ENCODE measurements at places on chromosomes 6 and 20. TPM values are rescaled to one million over a fixed set of nuclear protein-coding genes. Genes with fewer than 3 reads are reported as not detected.

Gene RIPPLY2
- 5.4 TPM for total RNA-seq

GRCh38 chr6:77450924-77451323 is 12.4 kb downstream of the HTR1B start:
- DNase-seq, result no peak

- DNase-seq, result peak; percentile 35
Measured at GRCh38 chr20:51700809-51701285, 67.3 kb downstream of the ATP9A start.

Gene PARD6B
- total RNA-seq, result 26.0 TPM

Gene CLDN20
- 0.54 TPM for total RNA-seq

- no peak for DNase-seq
Measured at GRCh38 chr6:7920425-7920824, 9.8 kb upstream of the TXNDC5 start.

DNA sequence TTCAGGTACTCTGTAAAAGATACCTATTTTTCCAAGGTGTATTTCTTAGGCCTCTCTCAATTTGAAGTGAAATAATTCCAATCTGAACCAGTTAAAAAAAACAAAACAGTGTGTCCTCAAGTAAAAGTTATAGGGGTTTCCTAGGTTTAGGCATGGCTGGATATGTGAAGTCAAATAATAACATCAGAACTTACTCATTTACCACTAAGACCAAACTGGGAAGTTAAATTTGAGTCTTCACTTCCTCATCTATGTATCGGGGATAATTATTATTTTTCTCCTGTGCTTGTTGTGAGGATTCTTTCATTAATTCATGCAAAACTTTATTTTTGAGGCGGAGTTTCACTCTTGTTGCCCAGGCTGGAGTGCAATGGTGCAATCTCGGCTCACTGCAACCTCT is 86.2 kb upstream of the PTPRK start:
- DNase-seq, result no peak

Gene NNAT
- not detected for total RNA-seq

DNA sequence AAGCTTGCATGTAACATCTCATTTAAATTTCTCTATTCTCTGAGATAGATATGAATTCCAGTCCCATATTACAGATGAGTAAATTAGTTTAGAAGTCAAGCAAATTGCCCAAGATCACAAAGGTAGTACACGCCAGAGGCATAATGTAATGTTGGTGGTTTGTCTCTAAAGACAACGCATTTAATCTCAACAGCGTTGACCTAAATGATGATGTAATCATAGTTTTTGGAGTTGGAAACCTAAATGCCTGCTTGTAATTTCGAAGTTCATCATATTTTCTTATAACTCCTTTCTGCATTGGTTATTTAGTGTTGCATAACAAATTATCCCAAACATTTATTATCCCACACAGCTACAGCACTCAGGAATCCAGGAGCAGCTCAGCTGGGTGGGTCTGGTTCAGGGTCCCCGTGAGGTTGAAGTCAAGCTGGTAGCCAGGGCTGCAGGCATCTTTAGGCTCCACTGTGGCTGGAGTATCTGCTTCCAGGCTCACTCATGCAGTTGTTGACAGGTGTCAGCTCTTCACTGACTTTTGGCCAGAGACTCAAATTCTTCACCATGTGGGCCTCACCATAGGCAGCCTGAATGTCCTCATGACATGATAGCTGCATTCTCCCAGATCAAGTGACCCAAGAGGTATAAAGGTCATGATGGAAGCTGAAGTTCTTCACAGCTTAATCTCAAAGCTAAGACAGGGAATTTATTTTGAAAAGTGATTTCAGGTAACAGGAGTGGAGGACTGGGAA is 122.0 kb upstream of the SPTLC3 start:
- DNase-seq, result no peak

DNA sequence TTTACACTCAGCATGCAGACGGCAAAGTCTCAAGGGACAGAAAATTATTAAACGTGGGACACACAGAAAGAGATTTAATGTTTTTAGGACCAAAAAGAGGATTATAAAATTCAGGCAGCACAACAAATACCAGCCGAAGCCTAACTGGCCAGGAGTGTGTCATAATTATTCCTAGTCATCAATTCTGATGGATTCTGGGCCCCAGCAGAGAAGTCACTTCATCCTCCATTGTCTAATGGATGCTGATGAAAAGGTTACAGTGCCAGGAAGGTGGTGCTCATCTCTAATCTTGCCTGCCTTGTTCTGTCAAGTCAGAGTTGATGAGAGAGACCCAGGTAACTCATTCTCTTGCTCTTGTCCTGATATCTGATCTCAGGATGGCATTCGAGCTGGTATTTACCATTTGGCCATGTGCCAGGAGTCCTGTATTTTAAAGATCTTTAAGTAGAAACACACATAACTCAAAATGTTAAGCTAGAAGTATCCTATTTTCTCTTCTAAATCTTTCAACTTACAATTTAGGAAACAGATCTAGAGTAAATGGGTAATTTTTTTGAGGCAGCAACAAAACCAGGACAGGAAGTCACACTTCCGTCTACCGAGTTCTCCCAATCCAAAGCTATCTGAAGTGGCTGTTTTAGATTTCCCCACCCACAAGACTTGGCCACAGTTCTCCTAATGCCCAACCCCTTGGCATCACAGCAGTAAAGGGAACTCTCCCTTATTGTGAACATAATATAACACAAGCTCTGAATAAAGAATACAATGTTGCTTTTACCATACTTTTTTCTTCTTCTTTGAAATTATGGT is 50.0 kb downstream of the ADAT2 start:
- peak; percentile 56 for DNase-seq

- DNase-seq, result no peak
Measured at GRCh38 chr6:93219447-93219846, 199.9 kb downstream of the EPHA7 start.

- DNase-seq, result no peak
Measured at GRCh38 chr6:15509335-15509933, 153.4 kb downstream of the DTNBP1 start.

GRCh38 chr6:98636941-98637340 is 197.4 kb upstream of the POU3F2 start:
- DNase-seq, result no peak

DNA sequence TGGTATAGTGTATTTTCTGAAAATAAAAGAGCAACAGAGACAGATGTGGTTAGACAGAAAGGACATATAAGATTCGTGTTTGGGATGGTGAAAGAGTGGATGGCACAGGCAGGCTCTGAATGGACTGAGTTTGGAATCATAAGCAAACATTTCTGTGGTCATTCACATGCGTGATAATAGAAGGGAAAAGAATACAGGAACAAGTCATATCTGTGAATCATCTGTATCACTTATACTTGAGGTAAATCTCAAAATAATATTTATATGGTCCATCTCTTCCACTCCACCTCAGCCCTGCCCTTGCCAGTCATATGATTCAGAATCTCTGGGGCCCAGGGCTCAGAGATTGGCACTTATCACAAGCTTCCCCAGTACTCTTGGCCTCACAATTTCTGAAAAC is 535.1 kb downstream of the BCKDHB start:
- peak; percentile 19 for DNase-seq

Gene ANGPT4
- 0.03 TPM for total RNA-seq

DNA sequence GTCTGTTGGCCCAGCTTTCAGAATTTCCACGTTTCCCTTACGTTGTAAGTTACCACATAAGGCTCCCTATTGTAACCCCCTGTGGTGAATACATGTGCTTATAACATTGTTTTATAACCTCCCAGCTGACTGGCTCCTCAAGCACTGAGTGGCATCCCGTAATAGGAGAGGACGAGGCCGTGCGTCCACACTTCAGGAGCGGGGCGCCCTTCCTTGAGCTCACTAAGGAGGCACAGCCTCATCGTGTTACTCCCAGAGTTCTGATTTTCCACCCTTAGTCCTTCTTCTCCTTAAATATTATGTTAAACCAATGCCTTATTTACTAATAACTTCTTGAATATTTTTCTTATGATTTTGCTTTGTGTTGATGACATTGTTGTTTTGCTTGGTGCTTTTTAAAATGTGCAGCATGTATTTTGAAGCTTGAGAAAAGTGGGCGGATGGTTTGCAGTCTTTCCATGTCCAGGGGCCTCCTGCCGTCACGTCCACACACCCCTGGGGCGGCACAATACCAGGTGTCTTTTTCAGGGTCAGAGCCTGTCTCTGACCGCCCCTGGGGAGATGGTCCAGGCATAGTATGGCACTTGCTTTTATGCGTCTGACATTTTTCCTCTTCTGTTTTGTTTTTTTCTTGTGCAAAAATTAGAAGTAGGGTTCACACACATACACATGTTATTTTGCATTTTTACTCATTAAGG is 181.8 kb downstream of the DLL1 start:
- peak; percentile 2 for DNase-seq

DNA sequence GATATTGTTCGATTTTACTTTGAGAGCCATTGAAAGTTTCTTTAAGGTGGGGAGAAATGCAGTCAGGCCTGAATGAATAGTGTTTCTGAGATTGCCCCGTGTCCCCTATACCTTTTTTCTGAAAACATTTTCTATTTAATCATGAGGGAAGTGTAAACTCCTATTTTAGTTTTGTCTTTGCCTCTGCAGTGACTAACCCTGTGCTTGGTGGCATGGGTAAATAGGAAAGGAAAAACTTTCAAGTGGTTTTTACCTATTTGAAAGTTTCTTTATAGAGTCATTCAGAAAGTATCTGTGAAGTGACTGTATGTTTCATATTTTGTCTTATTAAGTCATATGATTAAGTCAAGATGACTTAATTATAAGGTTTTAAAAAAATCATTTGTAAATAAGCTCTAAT is 14.5 kb downstream of the SNRNP48 start:
- DNase-seq, result no peak

Gene SIRPB2
- total RNA-seq, result not detected

GRCh38 chr20:17227219-17227575 is 357 bp downstream of the PCSK2 start:
- DNase-seq, result no peak

Gene ITPA
- 106 TPM for total RNA-seq

- DNase-seq, result no peak
Measured at GRCh38 chr6:11179419-11180202, 52.9 kb downstream of the NEDD9 start.

GRCh38 chr6:34736823-34737222 is 20.5 kb upstream of the SNRPC start:
- no peak for DNase-seq

DNA sequence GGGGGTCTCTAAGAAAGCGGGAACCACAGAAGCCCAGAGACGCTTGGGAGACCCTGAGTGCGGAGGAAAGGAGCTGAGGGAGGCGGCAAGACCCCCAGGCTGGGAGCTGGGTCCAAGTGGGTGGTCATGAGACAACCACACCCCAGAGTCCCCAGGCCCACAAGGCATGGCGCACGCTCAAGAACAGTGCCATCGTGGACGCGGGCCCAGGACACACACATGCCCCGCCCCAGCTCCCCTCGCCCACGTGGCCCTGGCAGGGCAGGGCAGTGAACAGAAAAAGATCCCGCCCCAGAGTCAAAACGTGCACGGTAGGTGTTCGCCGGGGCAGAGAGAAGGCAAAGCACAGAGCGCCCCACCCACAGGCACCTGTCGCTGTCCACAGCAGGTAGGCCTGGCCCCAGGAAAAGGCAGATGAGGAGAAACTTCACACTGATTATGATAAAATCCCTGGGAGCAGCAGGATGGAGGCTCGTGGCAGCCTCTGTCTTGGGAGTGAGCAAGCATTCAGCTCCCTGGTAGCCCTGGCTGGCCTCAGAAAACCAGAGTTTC is 50.0 kb downstream of the BPIFB1 start:
- DNase-seq, result no peak

Gene DLK2
- 1.4 TPM for total RNA-seq

Gene ME1
- 19.9 TPM for total RNA-seq

DNA sequence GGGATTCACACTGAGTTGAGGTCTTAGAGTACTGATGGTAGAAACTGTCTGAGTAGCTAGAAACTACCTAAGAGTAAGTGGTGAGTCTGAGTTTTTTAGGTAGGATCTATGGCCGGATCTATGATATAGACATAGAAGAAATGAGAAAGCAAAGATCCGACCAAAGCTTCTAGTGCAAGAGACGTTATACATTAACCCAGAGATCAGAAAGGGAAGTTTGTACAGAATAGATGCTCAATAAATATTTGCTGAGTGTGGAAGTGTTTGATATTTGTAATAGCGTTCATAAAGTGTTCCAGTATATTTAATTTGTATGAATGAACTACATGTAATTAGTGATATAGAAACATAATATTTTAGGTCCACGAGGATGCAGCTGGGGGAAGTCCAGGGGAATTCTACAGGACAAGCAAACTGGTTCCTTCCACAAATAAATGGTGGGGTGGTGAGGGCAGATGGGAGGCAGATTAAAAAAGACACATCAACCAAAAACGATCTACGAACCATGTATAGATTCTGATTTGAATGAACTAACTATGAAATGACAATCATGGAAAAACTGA is 31.9 kb upstream of the JARID2 start:
- DNase-seq, result no peak

DNA sequence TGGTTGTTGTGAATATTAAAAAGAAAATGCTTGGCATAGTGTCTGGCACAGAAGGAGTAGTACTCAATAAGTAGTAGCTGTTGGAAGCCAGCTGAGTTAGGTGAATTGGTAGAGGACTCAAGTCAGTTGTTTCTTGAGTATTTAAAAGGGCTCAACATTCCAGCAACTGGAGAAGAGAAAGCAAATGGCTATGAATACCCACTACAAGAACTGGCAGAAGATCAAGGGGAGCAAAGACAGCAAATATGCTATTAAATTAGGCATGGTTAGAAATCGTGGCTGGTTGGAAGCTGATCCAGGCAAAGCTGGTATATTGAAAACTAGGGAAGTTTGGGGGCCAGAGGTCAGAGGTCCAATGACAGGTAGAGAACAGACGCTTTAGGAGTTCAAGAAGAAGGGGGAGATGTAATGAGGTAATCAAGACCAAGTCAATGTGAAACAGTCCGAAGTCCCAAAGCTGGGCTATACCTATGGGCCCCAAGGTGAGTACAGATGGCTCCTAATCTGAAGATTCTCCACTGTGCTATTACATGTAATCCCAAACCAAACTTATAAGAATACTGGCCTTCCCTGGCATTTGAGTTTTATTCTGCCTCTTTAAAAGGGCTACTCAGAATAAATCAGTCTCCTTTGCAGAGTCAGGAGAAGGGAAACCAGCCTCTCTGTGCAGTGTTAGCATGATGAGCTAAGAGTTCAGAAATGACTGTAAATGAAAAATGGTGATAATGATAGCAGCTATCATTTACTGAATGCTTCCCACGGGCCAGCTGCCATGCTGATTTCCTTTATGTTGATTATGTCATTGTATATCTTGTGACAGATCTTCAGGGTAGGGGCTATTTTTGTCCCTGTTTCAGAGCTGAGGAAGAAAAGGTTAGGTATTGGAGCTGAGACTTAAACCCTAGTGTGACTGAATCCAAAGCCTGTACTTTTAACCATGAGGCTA is 122.3 kb downstream of the ANKS1A start:
- DNase-seq, result no peak

- peak; percentile 92 for DNase-seq
Measured at GRCh38 chr6:37222125-37222967, 35.2 kb upstream of the TBC1D22B start.

DNA sequence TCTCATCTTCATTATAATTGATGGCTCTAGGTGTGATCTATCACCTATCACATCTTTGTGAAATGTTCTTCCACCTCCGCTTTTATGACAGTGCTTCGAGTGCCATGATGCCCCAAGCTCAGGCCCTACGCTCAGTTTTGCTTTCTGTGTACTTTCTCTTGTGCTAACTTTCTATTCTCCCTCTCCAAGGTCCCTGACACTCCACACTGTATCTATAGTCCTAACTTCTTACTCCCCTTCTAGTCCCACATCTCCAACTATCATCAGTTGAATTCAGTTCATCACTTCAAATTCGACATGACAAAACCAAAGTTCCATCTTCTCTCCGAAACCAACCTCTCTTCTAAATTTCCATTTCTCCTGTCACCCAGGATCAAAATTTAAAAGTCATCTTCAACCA is 16.6 kb downstream of the NUDT3 start:
- DNase-seq, result no peak

- DNase-seq, result peak; percentile 81
Measured at GRCh38 chr6:6826095-6826901, 237.8 kb downstream of the LY86 start.

Measured in Daoy (cell line).